DMS79 treated with DMSO at 0.1 percent for 48 hours (cell line): ENCODE measurements at places on chromosomes 16 and 17.

DNA sequence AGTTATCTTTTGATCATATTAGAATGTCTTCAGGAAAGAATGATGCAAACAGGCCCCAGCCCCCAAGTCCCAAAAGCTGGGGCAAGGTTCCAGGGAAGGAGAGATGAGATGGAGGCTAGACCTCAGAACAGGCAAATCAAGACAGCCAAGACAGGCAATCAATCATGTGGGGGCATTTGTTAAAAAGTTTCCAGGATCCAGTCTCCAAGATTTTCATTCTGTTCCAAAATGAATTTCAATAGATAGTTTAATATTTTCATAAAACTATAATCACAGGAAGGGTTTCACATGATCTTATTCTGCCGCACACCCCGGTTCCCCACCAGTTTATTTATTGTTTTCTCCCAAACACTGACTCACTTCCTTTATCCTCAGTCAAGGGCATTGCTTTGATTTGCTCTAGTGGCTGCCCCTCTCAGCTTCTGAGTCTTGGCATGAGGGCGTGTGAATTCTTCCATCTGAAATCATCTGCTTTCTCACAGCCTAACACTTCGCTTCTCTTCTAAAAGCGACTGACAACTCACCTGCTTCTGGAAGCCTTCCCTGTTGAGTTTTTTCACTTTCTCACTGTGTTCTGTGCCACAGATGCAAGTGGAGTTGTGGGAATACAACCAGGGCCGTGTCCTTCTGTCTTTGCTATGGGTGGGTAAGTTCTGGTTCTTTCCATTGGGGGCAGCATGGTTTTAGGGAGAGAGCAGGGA, 12.2 kb upstream of the TERF2 start:
- no peak for DNase-seq

DNA sequence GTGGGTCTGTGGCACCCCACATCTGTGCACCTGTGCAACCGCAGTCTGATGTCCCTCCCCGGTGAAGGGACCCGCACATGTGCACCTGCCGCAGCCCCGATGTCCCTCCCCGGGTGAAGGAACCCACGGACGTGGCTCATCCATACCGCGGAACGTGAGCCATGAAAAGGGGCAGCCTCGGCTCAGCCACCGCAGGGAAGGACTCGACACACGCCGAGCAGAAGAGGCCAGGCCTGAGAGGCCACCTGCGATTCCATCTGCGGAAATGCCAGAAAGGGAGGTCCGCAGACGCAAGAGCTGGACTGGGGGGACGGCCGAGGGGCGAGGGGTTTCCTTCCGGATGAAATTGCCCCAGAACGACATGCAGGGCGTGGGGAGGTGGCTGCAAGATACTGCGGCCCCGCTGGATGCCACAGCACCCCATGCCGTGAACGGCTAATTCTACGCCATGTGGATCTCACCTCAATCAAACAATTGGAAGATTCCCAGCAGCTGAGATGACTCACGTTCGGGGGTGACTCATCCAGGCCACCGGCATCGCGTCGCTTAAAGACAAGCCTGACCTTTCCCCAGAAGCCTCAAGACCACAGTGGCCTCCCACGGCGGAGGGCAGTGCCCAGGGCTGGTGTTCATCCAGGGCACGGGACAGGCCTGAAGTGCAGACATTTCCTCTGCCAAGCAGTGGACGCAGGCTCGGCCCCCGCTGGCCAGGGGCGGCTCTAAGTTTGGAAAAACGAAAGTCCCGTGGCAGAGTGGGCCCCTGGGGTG, 21.0 kb downstream of the SOX8 start:
- DNase-seq = no peak

- DNase-seq = no peak
Measured at GRCh38 chr16:50861451-50861850, 119.6 kb downstream of the CYLD start.

GRCh38 chr16:87056551-87056950, 260.6 kb downstream of the C16orf95 start:
- no peak for DNase-seq

GRCh38 chr16:65888201-65888600, 478.3 kb upstream of the CDH5 start:
- DNase-seq = no peak

DNA sequence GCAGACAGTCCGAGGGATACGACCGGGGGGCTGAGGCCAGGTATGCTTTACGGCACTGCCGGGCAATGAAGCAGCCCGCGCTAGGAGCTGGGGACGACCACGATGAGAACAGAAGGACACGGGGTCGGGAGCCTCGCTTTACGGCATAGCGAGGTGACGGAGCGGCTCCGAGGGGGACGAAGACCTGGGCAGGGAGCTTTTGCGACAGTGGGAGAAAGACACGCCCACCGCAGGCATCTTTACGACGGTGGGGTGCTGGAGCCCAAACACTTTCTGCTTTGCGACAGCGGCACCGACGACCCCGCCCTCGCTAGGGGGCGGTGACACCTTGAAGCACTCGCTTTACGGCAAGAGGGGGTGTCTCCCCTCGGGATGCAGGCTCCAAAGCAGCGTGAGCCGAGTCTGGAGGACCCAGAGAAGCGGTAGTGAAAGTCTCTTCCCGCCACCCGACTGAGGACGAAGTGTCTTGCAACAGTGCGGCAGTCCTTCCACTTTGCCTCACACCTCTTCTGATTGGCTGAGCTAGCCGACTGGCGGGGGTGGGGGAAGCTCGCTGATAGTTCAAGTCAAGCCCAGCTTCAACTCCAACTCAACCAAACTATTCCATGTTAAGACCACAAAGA, 350 bp upstream of the NEURL4 start:
- peak; percentile 97 for DNase-seq

GRCh38 chr17:76382803-76383545, 1.4 kb upstream of the SPHK1 start:
- DNase-seq = peak; percentile 15

DNA sequence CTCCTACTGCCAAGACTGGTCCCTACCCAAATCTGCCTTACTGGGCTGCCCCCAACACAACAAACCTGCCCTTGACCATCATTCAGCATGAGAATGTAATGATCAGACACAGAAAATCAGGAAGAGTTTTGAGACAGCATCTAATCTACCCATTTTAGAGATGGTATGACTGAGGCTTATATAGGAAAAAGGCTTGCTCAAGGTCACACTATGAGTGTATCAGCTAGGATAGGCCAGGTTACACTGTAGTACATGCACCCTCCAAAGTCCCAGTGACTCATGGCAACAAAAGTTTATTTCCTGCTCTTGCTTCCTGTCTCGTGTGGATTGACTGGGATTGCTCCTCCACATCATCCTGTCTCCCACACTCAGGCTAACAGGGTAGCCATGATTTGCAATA, 27.9 kb downstream of the NLRC5 start:
- DNase-seq = no peak

GRCh38 chr17:798246-798645, 16.1 kb downstream of the MRM3 start:
- DNase-seq = peak; percentile 26

DNA sequence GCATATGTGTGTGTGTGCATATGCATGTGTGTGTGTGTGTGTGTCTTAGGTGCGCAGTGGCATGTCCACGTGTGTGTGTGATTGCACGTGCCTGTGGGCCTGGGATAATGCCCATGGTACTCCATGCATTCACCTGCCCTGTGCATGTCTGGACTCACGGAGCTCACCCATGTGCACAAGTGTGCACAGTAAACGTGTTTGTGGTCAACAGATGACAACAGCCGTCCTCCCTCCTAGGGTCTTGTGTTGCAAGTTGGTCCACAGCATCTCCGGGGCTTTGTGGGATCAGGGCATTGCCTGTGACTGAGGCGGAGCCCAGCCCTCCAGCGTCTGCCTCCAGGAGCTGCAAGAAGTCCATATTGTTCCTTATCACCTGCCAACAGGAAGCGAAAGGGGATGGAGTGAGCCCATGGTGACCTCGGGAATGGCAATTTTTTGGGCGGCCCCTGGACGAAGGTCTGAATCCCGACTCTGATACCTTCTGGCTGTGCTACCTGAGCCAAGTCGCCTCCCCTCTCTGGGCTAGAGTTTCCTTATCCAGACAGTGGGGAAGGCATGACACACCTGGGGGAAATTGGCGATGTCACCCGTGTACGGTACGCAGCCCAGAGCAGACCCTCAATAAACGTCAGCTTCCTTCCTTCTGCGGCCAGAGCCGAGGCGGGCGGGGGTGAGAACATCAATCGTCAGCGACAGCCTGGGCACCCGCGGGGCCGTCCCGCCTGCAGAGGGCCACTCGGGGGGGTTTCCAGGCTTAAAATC, 47.6 kb downstream of the IL21R start:
- no peak for DNase-seq

- DNase-seq = no peak
Measured at GRCh38 chr17:19979917-19980770, 2.5 kb upstream of the AKAP10 start.

DNA sequence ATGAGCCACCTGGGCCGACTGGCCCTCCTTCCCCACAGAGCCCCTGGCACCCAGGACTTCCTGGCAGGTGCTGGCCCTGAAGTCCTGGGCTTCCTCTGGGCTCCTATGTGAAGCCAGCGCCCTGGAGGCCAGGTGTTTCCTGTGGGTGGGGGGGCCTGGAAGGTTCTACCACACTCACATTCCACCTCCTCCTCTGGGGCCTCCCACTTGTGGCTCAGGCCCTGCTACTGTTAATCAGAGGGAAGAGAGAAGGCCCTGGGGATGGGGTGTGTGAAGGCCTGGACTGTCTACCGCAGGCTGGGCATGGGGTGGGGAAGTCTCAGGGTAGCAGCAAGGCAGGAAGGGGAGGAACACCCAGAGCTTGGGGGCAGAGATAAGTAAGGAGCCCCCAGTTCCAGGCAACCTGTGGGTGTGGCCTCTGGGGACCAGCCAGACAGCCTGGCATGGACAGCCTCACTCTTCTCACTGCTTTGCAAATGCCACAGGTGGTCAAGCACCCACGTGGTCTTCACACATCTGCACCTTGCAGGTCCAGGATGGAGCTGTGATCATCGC, 111.9 kb upstream of the TNRC6C start:
- DNase-seq = no peak

DNA sequence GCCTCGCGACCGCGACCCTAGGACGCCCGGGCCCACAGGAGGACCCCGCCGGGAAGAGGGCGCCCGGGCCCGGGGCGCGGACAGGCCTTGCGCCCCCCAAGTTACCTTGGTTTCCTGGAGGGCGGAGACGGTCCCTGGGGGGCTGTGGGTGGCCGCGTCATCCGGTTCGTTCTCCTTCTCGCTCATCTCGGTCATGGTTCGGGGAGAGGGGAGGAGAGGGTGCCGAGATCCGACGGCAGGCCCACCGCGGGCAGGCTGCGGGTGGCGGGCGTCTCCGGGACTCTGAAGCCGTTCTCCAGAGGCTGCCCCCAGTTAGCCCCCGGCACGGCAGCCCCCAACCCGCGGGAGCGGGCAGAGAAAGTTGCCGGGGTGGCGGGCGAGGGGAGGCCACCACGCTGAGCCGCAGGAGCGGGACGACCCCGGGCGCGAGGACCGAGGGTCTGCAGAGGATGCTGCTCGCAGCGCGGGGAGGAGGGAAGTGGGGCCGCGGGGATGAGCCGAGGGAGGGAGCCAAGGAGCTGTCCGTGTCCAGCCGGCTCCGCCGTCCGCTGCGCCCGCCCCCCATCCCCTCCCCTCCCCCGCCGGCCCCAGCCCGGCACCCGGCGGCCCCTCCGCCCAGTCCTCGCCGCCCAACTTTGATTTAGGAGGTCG, at the start of gene STAC2:
TSS of gene STAC2 (minus strand) at position 638 of the 651 bp plus-strand sequence. CDS start at position 195, 443 bp downstream.
- DNase-seq = no peak

GRCh38 chr17:50707289-50708049, at the start of gene ANKRD40:
Gene ANKRD40, minus strand, starts transcription at chr17:50707914. Its CDS starts 260 bp downstream, at chr17:50707654.
- peak; percentile 94 for DNase-seq

- DNase-seq = no peak
Measured at GRCh38 chr17:29349409-29349808, 40.8 kb upstream of the TAOK1 start.

- DNase-seq = peak; percentile 29
Measured at GRCh38 chr16:21600031-21600773, 825 bp downstream of the METTL9 start.

GRCh38 chr16:4358831-4359561, 7.9 kb upstream of the PAM16 start:
- no peak for DNase-seq

GRCh38 chr17:76660656-76661042, 17.1 kb upstream of the ST6GALNAC1 start:
- no peak for DNase-seq

DNA sequence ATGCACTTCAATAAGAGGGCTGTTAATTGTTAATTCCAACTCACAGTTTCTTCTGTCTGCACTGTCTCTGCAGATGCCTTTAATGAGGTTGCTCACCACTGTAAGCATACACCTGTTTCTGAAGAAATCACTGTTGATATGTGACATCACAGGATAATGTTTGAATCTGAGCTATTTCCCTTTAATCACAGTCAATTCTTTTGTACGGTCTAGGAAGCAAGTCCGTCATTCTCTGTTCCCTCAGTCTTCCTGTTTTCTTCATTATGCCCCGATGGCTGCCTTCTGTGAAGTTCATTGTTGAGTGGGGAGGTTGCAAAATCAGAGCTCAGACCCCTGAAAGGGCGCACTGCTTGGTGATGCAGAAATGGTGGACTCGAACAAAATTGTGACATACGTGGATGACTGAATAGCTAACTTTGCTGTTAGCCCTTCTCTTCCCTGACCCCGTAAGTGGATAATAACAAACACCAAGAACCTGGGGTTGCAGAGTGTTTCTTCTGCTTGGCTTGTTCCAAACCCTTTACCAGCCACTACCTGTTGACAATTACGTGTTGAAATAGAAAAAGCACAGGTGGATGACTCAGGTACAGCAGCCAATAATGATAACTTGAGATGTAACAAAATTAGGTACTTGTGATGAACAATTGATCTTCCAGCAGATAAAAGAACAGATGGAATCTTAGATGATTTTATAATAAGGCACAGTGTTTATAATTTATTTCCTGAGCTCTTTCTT, 71.9 kb upstream of the AXIN2 start:
- no peak for DNase-seq

DNA sequence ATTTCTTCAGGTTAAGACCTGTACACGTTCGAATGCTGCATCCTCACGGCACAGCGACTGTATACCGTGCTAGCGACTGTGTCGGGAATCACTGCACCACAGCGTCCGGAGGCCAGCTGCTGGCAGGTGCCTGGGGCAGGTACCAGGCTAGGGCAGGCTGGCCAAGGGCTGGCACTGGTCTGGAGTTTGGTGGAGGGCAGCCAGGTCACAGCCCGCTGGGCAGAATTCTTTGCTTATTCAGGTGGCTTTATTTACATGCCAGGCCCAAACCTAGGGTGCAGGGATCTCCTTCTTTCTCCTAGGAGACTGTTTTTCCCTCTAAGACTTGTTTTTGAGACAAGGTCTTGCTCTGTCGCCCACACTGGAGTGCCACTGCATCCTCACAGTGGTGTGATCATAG, 37.9 kb downstream of the COTL1 start:
- DNase-seq = no peak

DNA sequence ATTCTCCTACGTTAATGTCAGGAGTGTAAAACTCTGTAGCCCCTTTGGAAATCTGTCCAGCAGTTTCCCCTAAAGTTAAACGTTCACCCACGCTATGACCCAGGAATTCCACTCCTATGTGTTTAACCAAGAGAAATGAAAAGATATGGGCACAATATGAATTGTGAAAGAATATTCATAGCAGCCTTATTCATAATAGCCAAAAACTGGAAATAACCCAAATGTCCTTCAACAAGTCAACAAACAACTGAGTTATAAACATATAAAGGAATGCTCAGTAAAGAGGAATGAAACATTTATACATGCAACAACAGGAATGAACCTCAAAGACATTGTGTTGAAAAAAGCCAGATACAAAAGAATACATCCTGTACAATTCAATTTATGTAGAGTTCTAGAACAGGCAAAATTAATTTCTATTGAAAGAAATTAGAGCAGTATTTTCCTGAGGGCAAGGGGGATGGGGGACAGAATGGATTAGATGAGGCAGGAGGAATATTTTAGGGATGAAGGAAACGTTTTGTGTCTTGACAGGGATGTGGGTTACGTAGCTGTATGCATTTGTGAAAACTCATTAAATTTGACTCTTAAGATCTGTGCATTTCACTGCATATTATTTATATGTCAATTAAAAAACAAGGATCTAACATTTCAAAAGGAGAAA, 286.7 kb upstream of the CDH5 start:
- no peak for DNase-seq
